Ureter (tissue), 1 donor: ENCODE measurements at places on chromosomes 7 and 10.

DNA sequence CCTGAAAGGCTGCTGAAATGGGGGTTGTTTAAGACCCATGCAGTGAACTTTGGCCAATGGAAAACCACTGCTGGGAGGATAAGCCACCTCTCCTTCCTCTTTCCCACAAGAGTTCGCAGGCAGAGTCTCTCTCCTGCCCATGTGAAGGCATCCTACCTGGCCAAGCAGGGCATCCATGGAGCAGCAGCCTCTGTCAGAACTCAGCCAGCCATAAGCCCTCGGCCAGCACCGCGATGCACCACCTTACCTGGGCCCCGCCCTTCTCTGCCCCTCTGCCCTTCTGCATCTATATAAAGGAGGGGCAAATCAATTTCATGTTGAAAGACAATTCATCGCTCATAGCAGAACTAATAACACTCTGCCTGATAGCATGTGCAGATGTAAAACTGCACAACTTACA lies 6.1 kb upstream of the STK32C start:
- DNase-seq, result no peak

GRCh38 chr10:59748834-59749233 lies 4.4 kb downstream of the MRLN start:
- DNase-seq, result no peak

DNA sequence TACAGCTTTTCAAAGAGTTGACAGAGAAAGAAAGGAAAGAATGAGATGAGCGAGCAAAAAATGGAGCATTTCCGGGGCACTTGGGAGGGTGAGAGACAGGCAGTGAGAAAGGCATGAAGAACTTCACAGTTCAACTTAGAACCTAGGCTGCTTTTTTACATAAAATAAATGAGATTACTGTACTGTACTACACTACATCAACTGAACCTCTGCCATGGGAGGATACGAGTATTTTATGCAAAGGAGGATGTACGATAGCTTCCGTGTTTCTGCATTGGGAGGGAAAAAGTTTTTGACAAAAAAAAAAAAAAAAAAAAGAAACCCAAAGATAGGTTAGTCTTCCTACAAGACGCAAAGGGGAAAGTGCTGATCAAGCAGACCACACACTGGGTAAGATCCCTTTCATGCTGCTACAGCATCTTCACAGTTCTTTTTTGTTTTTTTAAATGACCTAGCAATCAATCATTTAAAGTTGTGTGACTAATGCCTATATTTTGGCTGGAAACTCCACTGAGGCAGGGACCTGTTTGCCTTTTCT lies 88.0 kb downstream of the RAPGEF5 start:
- DNase-seq, result no peak

DNA sequence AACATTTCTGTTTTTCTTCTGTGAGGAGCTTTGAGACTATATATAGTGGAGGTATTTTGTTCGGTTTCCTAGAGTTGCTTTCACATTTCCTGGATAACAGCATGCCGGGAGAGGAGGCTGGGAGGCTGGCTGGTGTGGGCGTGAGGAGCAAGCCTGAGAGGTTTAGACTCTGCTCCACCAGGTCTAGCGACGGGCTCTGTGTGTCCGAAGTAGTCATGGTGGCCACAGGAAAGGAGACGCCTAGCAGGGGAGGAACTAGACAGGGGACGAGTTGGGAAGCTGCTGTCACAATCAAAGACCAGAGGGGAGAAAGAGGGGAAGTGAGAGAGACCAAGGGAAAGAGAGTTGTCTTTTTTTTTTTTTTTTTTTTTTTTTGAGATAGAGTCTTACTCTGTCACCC lies 19.6 kb downstream of the PTPRE start:
- no peak for DNase-seq

DNA sequence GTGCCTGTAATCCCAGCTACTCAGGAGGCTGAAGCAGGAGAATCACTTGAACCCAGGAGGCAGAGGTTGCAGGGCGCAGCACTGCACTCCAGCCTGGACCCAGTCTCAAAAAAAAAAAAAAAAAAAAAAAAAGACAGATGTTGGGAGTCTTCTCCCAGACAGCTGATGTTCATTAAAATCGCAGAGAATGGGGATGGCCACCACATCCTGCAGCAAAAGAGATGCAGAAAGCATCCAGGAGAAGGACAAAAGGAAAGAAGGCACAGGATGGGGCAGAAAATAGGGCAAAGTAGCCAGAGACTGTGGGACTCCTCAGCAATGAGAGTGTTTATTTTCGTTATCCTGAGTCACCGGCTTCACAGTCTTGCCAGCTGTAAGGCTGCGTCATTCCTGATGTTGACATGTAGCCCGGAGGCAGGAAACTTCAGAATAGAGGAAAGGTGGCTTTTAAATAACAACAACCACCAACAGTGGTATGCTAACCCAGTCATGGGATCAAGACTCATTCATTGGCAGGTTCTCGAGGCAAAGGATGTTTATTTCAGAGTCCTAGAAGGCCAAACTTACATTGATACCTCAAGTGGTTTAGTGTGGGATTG lies 149.5 kb upstream of the SVIL start:
- peak; percentile 78 for DNase-seq

GRCh38 chr7:23191022-23191421 lies 9.2 kb downstream of the NUP42 start:
- no peak for DNase-seq
